Spleen (tissue), 13 donors: ENCODE measurements at places on chromosomes 11 and 22. TPM values are rescaled to one million over a fixed set of nuclear protein-coding genes. Genes with fewer than 3 reads are reported as not detected.

Gene PLEKHA7
- polyA plus RNA-seq, result 1.8 TPM

Gene CYB561A3
- 62.1 TPM for polyA plus RNA-seq

- H3K4me3 ChIP-seq, result no peak overlapping the region
- no peaks in the 10 kb centered on the region for H3K27me3 ChIP-seq
- no peaks in the 10 kb centered on the region for H3K36me3 ChIP-seq
- no peaks in the 10 kb centered on the region for H3K4me1 ChIP-seq
Measured at GRCh38 chr11:27599217-27599616, 92.6 kb upstream of the LIN7C start.

DNA sequence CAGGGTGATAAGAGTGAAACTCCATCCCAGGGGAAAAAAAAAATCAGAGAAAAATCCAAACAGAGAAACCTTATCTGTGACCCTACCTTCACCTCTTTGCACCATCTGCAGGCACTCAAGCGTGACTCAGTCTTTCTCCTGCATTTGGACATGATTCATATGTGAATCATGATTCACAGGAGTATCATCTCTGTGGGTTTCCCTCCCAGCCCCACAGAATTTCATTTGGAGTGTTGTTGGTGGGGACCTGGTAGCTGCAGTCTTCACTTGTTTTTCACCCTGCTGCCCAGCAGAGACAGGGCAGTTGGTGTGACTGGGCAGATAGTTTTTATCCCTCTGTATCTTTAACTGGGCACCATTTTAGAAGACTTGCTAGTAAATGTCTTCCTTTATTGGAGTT lies 75.7 kb downstream of the DEPDC5 start:
- H3K27me3 ChIP-seq, result no peaks in the 10 kb centered on the region
- H3K36me3 ChIP-seq, result peaks cover 66% of the 10 kb centered on the region
- H3K4me1 ChIP-seq, result no peaks in the 10 kb centered on the region
- no peak for DNase-seq
- H3K4me3 ChIP-seq, result no peak overlapping the region
- H3K27ac ChIP-seq, result no peak overlapping the region

- DNase-seq, result no peak
- H3K4me1 ChIP-seq, result no peaks in the 10 kb centered on the region
- no peaks in the 10 kb centered on the region for H3K27me3 ChIP-seq
- H3K4me3 ChIP-seq, result no peak overlapping the region
Measured at GRCh38 chr11:124518989-124519451, 24.4 kb downstream of the OR8B12 start.

DNA sequence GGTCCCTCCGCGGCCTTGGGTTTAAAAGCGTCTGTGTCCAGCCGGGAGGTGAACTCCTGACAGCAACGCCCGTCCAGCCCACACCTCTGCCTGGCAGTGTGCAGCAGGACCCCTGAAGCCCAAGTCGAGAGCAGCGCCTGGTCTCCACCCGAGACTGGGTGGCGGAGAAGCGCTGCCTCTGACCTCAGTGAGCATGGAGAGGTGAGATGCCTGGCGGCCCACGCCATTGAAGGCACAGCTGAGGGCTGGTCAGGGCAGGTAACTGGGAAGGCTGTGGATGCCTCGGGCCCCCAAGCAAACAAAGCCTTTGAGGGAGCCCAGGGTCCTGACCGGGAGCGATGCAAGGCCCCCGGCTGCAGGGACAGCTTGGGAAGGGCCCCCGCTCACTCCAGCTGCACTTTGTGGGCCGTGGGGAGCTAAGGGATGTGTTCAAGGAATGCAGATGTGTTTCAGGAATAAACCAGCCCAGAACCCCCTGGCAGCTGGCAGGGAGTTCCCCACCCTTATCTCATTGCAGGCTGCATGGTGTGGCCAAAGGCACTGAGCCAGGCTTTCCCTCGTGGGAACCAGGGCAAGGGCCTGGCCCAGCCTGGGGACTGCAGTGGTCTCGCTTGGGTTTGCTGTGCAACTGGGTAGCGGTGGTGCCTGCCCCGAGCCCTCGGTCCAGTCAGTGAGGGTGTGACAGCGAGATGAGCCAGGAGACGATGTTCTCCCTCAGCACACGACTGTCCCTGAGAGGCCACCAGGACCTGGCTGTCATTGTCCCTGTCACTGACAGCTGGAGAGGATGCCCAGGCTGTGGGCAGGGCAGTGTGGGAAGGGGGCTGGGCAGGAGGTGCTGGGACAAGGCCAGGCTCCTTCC lies 92.5 kb downstream of the WNT7B start:
- H3K4me3 ChIP-seq, result no peak overlapping the region
- no peak overlapping the region for H3K27ac ChIP-seq
- no peaks in the 10 kb centered on the region for H3K36me3 ChIP-seq
- DNase-seq, result peak; percentile 47
- peaks cover 11% of the 10 kb centered on the region for H3K4me1 ChIP-seq

DNA sequence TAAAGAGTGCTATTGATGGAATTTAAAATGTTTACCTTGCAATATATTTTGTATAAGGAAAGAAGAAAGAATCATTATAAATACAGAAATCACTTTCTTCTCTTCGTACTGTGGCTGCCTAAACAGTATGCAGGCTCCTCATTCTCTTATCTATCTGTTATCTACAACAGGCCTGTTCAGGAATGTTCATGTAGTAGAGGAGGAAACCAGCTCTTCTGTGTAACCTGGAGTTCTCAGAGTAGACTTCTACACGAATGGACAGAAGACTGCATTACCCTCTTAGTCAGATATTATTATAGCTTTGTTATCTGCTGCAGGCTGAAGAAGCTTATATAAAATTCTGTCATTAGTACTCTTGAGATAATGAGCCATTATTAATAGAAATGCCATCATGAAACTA lies 1225.9 kb upstream of the CNTN5 start:
- no peaks in the 10 kb centered on the region for H3K27me3 ChIP-seq
- no peak overlapping the region for H3K27ac ChIP-seq
- no peak overlapping the region for H3K4me3 ChIP-seq
- H3K36me3 ChIP-seq, result no peaks in the 10 kb centered on the region
- no peak for DNase-seq
- no peaks in the 10 kb centered on the region for H3K4me1 ChIP-seq
